ENCODE measurements at places on chromosomes 13 and 19.

DNA sequence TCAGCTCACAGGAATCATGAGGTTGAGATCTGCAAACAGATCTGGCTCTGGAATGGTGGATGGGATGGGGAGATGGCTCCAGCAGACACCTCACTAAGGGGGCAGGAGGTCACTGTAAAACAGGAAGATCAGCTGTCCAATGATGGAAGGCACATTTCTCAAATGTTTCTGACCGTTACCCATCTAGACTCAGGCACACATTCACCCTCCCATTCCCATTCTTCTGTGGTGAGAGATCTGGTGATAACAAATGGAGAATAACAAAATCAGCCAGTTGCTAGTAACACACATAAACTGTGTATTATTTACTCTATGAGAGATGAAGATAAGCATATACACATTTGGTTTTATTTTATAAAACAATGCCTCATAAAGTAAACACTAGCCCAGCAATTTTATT lies 235.9 kb downstream of the TSHZ3 start:
- no peak for DNase-seq

DNA sequence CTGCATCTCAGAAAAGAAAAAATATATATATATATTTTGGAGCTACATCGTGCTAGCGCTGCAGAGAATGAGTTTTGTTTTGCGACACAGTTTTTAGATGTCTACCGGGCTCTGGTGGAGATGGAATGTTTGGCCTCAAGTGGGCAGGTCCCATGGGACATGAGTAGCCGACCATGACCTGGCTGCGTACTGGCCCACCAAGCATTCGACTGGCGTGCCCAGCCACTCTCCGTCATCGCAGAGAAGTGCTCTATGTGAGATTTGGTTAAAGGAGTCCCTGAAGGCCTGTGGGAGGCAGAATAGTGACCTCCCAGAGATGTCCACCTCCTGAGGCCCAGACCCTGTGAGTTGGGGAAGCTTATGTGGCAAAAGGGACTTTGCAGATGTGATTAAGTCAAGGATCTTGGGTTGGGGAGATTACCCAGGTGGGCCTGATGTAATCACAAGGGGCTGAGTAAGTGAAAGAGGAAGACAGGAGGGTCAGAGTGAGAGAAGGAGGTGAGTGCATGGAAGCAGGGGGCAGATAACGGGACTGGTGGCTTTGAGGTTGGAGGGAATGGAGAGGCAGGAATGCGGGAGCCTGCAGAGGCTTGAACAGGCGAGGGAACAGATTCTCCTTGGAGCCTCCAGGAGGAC lies 821 bp upstream of the LILRB4 start:
- DNase-seq, result no peak

DNA sequence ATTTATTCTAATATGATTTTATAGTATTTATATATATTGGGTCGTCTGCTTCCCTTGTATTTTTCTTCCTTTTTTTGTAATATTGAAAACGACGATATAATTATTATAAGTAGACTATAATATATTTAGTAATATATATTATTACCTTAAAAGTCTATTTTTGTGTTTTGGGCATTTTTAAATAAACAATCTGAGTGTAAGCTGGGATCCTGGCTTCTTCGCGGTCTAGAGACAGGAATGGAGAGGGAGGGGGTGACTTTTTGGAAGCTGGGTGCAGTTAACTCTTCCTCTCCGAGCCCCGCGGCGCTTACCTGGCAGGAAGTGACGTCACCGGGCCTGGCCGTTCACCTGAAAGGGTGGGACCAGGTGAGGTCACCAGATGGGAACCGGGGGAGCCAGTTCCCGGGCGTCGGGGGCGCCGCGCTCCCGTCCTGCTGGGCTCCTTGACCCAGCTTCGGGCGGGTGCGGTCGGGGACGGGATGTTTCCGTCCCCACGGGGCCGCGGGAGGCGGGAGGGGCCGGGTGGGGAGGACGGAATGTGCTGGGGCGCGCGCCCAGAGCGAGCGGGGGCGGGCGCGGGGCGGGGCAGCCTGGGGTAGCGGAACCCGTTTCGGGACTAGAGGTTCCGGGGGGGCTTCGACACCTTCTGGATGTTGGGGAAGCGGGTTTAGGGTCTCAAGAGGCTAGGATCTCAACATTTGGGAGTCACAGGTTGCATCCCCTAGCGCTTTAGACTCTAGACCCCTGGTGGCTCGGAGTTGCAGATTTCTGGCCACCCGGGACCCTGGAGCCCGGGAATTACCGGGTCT lies 2.8 kb downstream of the ZFP36 start:
- no peak for DNase-seq

- DNase-seq, result no peak
Measured at GRCh38 chr19:10412257-10412977, 7.9 kb upstream of the PDE4A start.

GRCh38 chr13:37662624-37663023 lies 64.1 kb upstream of the POSTN start:
- DNase-seq, result no peak

DNA sequence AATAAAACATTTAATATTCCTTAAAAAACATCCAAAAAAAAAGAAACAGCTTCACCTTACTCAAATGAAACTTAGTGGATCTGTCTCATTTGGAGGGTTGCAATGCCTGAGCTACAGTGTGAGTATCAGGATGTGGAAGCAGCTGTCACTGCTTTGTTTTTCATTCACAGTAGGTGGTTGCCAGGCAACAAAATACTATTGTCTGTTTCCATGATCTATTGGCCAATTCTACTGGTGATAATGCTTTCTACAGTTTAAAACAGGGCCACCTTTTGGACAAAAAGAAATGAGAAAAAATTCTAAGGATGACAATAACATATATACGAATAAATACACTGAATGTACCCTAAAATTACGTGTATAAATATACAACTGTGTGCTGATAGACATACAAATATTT lies 3.0 kb downstream of the ENOX1 start:
- DNase-seq, result no peak

- DNase-seq, result no peak
Measured at GRCh38 chr13:99008577-99008976, 30.7 kb upstream of the DOCK9 start.

Data from HFF-Myc (cell line).